ENCODE measurements at places on chromosomes 6 and 20. TPM values are rescaled to one million over a fixed set of nuclear protein-coding genes. Genes with fewer than 3 reads are reported as not detected.

- no peaks in the 10 kb centered on the region for H3K36me3 ChIP-seq
- DNase-seq: no peak
- no peaks in the 10 kb centered on the region for H3K27me3 ChIP-seq
Measured at GRCh38 chr6:75946146-75946831, 126.2 kb downstream of the IMPG1 start.

- H3K4me3 ChIP-seq: no peak overlapping the region
- H3K36me3 ChIP-seq: no peaks in the 10 kb centered on the region
- no peaks in the 10 kb centered on the region for H3K4me1 ChIP-seq
- no peak overlapping the region for H3K27ac ChIP-seq
- no peak for DNase-seq
Measured at GRCh38 chr6:75135450-75135849, 70.4 kb downstream of the COL12A1 start.

POU5F1 gene
- total RNA-seq: not detected

DNA sequence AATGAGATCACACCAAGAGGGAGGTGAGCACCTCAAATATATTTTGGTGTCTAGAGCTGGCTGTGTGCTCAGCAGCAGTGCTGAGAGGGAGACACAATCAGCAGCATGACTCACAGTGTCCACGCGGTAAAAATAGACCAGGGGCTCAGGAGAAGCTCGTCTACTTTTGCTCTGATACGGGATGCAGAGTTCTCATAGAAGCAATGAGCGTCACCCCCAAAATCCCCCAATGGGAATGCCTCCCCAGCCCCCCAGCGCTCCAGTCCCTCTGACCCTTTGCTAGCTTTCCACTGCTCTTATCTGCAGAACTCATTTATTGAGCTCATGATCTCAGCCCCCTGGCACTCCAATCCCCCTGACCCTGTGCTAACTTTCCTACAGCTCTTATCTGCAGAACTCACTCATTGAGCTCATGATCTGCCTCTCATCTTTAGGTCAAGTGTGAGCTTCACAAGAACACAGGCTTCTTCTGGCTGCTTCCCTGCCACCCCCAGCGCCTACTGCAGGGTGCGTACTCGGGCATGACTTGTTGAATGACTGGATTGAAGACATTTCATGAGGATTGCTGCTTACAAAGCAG is 34.0 kb downstream of the SYNDIG1 start:
- no peaks in the 10 kb centered on the region for H3K4me1 ChIP-seq
- DNase-seq: no peak
- H3K27ac ChIP-seq: no peak overlapping the region
- no peaks in the 10 kb centered on the region for H3K27me3 ChIP-seq
- H3K36me3 ChIP-seq: no peaks in the 10 kb centered on the region

RIPPLY2 gene
- not detected for total RNA-seq

DNA sequence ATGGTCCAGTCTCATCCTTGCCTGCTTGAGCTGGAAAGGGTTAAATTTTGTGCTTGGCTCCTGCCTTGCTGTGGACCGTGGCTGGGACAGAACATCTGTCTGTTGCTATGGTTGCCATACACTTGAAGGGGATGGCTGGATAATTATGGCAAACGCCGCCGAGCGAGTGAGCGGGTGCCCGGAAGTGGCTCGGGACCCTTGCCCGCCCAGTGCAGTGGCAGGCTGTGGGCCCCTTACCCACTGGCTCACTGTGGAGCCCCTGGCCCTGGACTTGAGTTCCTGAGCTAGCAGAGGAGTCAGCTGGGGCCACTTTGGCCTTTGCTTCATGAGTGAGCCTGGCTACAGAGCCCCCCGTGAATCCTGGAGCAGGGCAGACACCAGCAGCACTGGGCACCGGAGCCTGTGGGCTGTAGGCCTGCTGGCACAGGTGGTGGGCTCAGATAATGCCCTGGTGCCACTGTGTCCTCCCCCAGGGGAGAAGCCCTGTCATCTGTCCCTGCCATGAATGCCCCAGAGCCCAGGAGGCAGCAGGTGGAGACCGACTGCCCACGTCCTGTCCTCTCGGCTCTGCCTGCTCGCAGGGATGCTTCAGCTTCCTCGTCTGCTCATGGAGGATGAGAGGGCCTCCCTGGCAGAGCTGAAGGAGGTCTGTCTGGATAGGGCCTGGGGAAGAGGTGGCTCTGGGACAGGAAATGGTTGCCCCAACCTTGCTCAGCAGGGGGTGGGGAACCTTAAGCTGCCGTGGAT is 25.5 kb upstream of the NOL4L start:
- H3K4me1 ChIP-seq: peaks cover 6% of the 10 kb centered on the region
- no peaks in the 10 kb centered on the region for H3K27me3 ChIP-seq
- H3K4me3 ChIP-seq: no peak overlapping the region
- no peak overlapping the region for H3K27ac ChIP-seq
- no peak for DNase-seq

VSX1 gene
- total RNA-seq: not detected

NFKBIE gene
- total RNA-seq: 29.4 TPM

STMND1 gene
- total RNA-seq: not detected

DNA sequence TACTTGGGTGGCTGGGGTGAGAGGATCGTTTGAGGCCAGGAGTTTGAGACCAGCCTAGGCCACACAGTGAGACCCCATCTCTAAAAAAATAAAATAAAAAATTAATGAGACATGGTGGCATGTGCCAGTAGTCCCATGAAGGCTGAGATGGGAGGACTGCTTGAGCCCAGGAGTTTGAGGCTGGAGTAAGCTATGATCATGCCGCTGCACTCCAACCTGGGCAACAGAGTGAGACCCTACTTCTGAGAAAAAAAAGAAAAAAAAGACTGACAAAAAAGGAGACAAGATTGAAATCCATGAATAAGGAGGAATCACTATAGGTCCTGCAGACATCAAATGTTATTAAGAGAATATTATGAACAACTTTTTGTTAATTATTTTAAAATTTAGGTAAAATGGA is 23.7 kb upstream of the BPHL start:
- DNase-seq: no peak
- no peaks in the 10 kb centered on the region for H3K27me3 ChIP-seq
- H3K36me3 ChIP-seq: peaks cover 24% of the 10 kb centered on the region
- H3K27ac ChIP-seq: peak overlapping the region; percentile 7
- H3K4me3 ChIP-seq: no peak overlapping the region

IP6K3 gene
- total RNA-seq: not detected

DNA sequence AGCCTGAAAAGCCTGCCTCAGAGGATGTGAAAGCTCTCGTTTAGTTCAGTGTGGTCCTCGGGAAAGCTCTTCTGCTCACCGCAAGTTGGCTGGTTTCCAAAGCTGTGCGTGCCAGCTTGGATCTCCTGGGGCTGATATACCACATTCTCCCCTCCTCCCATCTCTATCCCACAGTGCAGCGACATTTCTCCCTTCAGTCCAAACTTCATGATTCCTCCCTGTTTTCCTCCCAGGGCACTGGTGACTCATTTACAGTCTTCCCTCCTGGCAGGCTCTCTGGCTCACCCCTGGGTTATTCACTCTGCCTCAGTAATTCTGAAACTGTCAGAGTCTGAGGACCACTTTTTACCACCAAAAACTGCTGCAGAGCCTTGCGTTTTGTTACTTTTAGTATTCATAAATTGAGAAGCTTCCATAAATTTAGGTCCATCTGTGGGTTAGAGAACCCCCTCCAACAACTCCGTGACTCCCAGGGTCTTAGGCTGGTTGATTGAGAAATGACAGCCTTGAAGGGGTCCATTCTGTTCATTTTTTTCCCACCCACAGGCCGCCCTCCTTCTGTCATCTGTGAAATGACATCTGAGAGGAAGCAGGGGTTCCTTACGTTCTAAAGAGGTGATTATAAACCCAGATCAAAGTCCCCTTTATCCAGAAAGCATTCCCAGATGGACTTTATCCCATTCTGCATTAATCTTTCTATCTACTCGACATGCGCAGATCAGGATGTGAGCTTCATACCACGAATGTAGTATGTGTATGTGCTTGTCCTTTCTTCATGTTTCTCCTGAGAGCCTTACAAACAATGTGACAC is 6.1 kb downstream of the TRIM10 start:
- no peak overlapping the region for H3K4me3 ChIP-seq
- no peak for DNase-seq
- H3K36me3 ChIP-seq: no peaks in the 10 kb centered on the region
- no peaks in the 10 kb centered on the region for H3K4me1 ChIP-seq

DNA sequence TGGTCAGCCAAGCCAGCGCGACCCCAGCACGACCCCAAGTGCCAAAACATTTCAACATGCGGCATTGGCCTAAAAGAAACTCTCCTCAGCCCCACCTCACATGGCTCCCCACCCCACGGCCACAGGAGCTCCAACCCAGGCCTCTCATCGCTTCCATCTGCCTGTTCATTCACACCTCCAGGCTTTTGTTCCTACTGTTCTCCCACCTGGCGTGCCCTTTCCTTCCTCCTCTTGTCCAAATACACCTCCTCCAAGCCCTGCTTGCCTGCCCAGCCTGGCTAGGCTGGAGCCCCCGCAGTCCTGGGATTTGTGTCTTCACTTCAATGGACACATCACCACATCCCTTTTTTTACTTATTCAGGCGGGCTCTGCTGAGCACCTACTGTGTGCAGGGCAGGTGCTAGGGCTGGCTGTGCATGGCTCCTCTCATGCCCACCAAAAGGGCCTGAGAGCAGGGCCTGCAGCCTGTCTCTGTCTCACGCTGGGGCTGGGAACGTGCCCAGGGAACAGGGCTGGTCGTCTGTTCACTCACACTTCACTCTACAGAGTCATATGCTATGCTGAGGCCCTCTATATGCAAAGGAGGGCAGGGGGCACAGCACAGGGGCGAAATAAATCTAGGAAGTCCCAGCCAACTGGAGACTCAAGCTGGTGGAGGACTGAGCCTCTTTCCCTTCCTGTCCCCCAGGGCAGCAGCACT is 61.1 kb downstream of the GRM4 start:
- H3K4me1 ChIP-seq: no peaks in the 10 kb centered on the region
- no peaks in the 10 kb centered on the region for H3K36me3 ChIP-seq
- H3K27me3 ChIP-seq: no peaks in the 10 kb centered on the region
- DNase-seq: no peak
- no peak overlapping the region for H3K4me3 ChIP-seq

CRYBG1 gene
- 34.6 TPM for total RNA-seq

GRCh38 chr6:88761237-88762031 is 202.0 kb downstream of the RNGTT start:
- no peak overlapping the region for H3K27ac ChIP-seq
- no peaks in the 10 kb centered on the region for H3K4me1 ChIP-seq
- no peak for DNase-seq

HLA-DPA1 gene
- 115 TPM for total RNA-seq

DNA sequence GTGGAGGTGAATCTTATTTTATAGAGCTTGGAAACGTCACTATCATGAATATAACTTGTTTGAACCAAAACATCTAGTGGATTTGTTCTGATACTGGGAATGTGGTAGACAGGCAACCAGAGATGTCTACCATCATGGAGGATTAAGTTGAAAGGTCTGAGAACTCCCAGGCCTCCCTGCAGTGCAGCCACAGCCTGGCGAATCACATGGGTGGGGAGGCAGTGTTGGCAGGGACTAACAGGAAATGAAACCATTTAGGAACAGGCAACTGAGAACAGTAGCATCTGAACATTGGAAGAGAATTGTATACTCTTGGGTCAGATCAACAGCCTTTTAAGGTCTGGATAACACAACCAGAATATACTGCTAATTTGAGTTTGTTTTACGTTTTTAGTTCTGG is 22.3 kb upstream of the CEP162 start:
- no peak for DNase-seq
- no peaks in the 10 kb centered on the region for H3K27me3 ChIP-seq
- no peaks in the 10 kb centered on the region for H3K4me1 ChIP-seq

DNA sequence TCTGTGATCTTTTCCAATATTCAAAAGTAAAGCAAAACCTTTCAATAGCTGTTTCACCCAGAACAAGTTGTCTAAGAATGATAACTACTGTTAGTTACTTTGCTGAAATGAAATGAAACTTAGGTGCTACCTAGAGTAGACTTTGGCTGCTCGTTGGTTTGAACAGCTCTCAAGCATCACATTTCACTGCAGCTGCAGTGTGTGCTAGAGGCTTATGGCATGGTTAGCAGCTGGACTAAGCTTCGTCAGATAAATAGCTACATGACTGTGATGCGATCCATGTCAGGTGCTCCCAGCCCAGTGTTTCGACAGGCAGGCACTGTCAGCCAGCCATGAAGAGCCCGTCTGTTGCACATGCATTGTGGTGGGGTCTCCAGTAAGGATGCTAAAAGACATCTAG is 201.1 kb downstream of the TFAP2B start:
- no peaks in the 10 kb centered on the region for H3K36me3 ChIP-seq
- H3K4me1 ChIP-seq: no peaks in the 10 kb centered on the region
- DNase-seq: no peak
- H3K27me3 ChIP-seq: no peaks in the 10 kb centered on the region

GPX6 gene
- total RNA-seq: not detected

- no peak for DNase-seq
- H3K36me3 ChIP-seq: no peaks in the 10 kb centered on the region
- peaks cover 4% of the 10 kb centered on the region for H3K4me1 ChIP-seq
- no peak overlapping the region for H3K27ac ChIP-seq
- no peaks in the 10 kb centered on the region for H3K27me3 ChIP-seq
Measured at GRCh38 chr20:20690676-20691476, 21.6 kb downstream of the RALGAPA2 start.

GRCh38 chr6:46129291-46129628 is 529 bp upstream of the ENPP4 start:
- H3K27ac ChIP-seq: peak overlapping the region; percentile 73
- no peaks in the 10 kb centered on the region for H3K27me3 ChIP-seq
- H3K36me3 ChIP-seq: no peaks in the 10 kb centered on the region
- no peak for DNase-seq
- H3K4me1 ChIP-seq: peaks cover 15% of the 10 kb centered on the region

GRCh38 chr6:143733510-143733909 is 55.7 kb downstream of the PHACTR2 start:
- no peak for DNase-seq
- no peaks in the 10 kb centered on the region for H3K36me3 ChIP-seq
- H3K4me1 ChIP-seq: peaks cover 8% of the 10 kb centered on the region
- no peak overlapping the region for H3K4me3 ChIP-seq

Measured in naive thymus-derived CD4-positive, alpha-beta T cell (primary cell).